OCI-LY7 (cell line): ENCODE measurements at places on chromosomes 3 and 15.

DNA sequence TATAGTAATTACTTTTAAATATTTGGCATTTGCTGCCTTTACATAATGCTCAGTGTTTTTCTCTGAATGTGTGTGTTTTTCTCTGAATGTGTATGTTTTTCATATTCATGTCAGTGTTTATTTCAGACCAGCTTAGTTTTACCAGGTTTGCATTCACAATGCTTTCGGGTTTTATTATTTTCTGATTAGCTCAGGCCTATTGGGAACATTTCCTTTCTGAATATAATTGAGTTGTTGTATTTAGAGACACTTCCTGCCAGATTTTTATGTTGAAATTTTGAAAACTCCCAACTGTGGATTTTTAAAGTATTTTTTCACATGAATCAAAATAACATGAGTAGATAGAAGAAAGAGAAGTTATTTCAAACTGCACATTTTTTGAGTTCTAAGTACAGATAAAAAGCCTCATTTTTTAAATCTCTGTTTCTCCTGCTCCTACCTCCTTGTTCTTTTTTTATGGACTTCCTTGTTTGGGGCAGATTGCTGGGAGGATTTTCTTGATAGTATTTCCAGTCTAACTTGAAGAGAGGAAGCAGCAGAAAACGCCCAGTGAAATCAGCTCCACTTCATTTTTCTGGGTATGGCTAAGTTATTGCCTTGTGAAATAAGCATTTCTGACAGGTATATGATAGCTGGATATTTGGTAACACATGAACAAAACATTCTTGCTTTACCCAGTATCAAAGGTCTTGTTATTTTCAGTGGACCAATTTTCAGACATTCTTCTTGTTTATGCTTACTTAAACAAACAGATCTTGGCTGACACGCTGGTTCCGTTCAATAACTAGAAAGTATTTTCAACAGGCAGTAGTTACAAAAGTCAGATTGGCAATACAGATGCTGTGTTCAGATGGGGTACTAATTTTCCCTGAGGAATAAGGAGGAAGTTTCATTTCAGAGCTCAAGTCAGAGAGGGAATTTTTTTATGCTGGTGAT lies 70.7 kb downstream of the RIOX2 start:
- DNase-seq = no peak

- DNase-seq = no peak
Measured at GRCh38 chr15:69045802-69046201, 31.3 kb downstream of the NOX5 start.

GRCh38 chr15:51576286-51576850 lies 46.2 kb downstream of the DMXL2 start:
- DNase-seq = no peak

DNA sequence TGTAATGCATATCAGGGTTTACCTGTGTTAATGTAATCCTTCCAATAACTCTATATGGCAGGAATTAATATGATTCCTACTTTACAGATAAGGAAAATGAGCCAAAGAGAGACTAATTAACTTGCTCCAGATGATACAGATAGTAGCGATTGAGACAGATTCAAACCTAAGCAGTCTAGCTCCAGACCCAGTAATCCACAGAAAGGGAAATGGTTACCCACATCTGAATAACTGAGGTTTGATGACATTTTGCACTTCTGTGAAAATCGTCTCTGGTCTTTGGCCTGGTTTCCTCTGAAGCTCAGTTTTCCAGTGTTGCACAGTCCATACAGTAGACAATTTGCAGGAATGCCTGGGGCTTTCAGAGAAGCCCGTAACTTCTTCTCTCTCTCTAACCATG lies 177.1 kb upstream of the UMPS start:
- no peak for DNase-seq

- DNase-seq = no peak
Measured at GRCh38 chr3:81886081-81886480, 124.6 kb upstream of the GBE1 start.

GRCh38 chr3:61862614-61863289 lies 301.4 kb downstream of the PTPRG start:
- no peak for DNase-seq

- no peak for DNase-seq
Measured at GRCh38 chr3:152258448-152259393, 10.0 kb upstream of the MBNL1 start.

DNA sequence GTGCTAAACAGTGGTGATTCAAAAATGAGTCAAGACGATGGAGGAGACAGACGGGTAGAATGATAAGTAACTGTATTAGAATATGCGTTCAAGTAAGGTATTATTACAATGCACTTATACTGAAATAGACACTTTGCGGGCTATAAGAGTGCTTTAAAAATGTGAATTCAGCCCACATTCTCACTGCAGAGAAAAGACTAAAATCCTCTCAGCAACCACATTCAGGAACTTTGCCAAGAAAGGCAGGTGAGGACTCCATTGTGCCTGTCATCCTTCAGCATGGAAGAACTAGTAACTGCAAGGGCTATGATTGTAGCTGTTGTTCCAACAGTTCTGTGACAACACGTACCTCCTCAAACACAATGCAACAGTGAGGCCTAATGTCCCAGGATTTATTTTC lies 272.0 kb downstream of the RORA start:
- no peak for DNase-seq

DNA sequence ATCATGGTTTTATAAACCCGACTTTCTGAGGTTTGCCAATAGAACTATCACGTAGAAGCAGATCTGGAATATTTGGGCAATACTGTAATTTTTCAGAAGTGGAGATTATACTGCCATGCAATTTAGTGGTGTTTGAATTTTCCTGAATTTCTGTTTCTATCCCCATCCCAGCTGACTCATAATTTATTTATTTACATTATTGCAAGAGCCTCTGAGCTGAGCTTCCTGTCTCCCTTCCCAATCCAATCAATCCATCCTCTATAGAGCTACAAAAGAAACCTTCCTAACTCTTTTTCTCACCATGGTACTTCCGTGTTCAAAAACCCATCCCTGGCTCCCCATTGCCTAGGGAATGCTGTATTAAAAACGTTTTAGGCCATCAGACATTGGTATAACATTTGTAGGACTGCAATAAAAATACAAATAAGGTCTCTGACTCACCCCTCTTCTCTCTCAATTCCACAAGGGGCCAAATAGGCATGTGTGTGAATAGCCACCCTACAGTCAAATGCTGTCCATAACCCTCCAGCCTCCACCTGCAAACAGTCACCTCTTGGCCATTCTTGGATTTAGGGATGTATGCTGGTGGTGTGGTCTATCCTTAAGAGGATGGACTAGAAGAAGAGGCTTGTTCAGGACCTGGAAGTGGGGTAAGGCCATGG lies 190.7 kb downstream of the CD47 start:
- DNase-seq = no peak

- DNase-seq = no peak
Measured at GRCh38 chr3:60149501-60149900, 1099.7 kb upstream of the CFAP20DC start.

GRCh38 chr15:58410353-58410752 lies 21.4 kb upstream of the LIPC start:
- DNase-seq = peak; percentile 65

GRCh38 chr15:22786868-22787698 lies 639 bp downstream of the NIPA1 start:
- DNase-seq = peak; percentile 63

- DNase-seq = no peak
Measured at GRCh38 chr3:153330901-153331300, 168.9 kb downstream of the RAP2B start.

- DNase-seq = no peak
Measured at GRCh38 chr3:15500107-15500724, 21.3 kb downstream of the COLQ start.

DNA sequence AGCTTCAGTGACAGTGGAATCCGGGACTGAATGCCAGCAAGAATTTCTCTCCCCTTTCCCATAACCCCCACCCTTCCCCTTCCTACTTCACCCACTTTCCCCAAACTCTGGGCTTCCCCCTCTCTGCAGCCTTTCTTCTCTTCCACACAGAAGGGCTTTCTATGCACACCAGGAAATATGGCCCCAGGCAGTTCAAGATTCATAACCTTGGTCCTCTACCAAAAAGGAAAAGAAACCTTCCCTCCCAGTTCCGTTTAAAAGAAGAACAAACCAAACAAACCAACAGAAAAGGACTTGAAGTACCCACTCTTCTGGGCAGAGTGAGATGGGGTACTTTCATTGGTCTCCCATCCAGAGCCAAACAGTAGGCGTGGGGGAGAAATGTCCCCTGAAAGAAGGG lies 68.8 kb upstream of the ABHD2 start:
- DNase-seq = no peak

GRCh38 chr15:91611561-91612323 lies 241.8 kb upstream of the SLCO3A1 start:
- DNase-seq = no peak

- no peak for DNase-seq
Measured at GRCh38 chr15:36313736-36314280, 265.6 kb upstream of the CDIN1 start.

DNA sequence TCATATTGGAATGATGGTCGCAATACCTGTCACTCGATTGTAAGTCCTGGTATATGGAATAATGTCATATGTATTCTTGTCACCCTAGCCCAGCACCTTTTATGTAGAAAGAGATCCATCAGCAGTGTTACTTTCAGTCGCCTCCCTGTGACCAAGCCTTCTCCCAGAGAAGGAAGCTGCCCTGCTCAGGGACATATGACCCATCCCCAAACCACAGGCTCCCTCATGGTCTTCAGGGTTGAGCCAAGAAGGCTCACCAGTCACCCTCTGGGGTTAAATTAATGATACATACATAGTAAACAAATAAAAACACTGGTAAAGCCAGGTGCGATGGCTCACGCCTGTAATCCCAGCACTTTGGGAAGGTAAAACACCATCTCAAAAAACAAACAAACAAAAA lies 4.6 kb upstream of the MFGE8 start:
- DNase-seq = no peak

DNA sequence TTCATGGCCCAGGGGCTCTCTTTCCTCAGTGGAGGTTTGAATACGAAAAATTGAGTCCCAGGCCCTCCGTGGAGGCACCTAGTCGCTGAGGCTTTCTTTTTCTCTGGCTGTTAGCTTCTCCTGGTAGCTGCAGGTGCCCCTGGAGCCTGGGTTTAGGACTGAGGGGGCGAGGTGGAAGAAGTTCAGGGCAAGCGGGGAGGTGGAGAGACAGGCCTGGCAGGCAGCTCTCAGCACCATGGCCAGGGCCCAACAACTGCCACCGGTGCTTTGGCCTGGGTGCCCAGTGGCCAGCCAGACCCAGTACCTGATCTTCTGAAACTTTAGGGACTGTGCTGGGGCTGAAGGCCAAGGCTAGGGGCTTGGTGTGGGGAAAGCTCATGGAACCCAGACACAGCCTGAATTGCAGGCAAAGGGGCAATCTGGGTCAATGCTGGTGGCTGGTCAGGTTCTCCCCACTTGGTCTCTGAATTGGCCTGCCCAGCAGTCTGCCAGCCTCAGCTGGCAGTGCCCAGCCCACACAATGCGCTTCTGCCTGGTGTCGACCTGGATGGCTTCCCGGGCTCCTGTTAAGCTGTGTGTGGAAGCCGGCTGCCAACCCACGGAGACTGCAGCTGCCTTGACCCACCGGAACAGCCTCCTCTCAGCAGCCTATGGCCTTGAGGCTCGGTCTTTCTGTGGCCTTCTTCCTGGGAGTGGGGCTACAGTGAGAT lies 30.3 kb upstream of the POLG start:
- no peak for DNase-seq

- DNase-seq = no peak
Measured at GRCh38 chr3:184237211-184237610, 7.8 kb downstream of the VWA5B2 start.

- peak; percentile 43 for DNase-seq
Measured at GRCh38 chr3:68893600-68894239, 38.6 kb downstream of the TAFA4 start.

GRCh38 chr15:38666865-38667510 lies 102.4 kb upstream of the RASGRP1 start:
- DNase-seq = no peak

GRCh38 chr3:107675233-107675900 lies 152.6 kb downstream of the BBX start:
- DNase-seq = peak; percentile 79

GRCh38 chr3:47096959-47097358 lies 67.0 kb downstream of the SETD2 start:
- DNase-seq = no peak

DNA sequence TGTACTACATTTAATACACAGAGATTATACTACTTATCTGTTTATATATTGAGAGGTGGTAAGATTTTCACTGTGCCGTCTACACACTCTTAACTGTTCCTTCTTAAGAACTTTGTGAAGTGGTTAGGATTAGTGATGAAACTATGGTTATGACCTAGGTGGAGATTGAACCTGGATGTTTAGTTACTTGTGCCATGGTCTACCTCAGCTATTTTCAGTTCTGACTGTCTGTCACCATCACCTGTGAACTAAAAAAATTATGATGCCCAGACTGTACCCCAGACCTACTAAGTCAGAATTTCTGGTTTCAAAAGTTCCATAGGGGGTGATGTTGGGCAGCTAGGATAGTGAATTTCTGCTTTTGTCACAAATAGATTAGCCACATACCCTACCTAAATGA lies 6.4 kb downstream of the RASA2 start:
- DNase-seq = no peak

DNA sequence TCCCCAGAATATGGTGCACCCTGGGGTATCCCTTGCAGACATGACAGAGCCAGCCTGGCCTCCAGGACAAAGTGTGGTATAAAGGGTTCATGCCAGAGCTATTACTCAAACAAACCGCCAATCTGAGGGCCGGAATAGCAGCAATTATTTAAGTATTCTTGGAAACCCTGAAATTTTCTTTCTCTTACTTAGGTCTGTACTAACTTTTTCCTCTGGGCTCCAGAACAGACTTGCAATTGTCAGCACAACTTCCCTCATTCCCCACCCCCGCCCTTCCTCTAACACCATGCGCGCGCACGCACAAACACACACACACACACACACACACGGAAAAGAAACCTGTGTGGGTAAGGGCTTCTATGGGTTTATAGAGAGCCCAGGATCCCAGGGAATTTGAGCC lies 56.3 kb downstream of the ISG20 start:
- no peak for DNase-seq

DNA sequence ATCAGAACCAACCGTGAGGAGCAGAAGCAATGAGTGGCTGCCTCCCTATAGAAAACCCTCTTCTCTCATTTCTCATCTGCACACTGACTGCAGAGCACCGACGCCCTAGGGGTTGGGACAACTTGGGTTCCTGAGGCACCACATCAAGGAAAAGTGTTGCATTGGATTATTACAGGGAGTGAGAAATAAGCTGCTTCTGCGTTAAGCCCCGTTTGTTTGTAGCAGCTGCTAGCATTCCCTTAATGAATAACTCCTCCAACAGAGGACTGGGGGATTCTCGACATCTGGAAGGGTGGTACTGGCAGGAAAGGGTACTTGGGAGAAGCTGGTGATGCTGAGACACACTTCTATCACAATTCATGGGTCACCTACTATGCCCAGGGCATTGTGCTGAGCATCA lies 25.3 kb upstream of the AGBL1 start:
- DNase-seq = no peak

DNA sequence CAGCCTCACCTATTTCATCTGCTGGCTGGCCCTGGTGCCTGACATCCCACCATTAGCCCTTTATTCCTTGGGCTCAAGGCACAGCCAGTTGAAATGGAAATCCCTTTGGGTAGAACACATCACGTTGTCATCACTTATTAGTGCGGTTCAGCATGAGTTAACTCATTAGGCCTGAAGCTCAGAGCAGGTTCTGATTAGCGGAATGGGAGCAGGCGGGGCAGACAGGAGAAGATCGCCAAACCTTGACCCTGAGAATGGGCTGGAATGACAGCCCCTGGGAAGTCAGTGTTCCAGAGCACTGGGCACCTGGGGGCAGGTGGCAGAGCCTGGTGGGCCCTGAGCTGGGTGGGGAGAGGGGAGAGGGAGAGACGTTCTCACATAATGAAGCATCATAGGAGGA lies 5.8 kb downstream of the ITGA11 start:
- DNase-seq = no peak
